Mucosa of descending colon (tissue), 3 donors: ENCODE measurements at places on chromosomes 2 and 18. TPM values are rescaled to one million over a fixed set of nuclear protein-coding genes. Genes with fewer than 3 reads are reported as not detected.

GRCh38 chr18:56119681-56120080, 518.7 kb downstream of the TXNL1 start:
- no peak for DNase-seq

DNA sequence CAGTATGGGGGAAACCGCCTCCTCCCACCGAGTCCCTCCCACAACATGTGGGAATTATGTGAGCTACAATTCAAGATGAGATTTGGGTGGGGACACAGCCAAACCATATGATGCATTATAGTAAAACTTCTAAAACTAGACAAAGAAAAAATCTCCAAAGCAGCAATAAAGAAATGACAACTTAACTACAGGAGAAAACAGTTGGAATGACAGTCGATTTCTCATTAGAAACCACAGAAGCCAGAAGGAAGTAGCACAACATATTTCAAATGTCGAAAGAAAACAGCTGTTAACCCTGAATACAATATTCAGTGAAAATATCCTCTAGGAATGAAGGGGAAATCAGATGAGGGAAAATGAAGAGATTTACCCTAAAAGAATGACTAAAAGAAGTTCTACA, 53.5 kb upstream of the TCF4 start:
- DNase-seq, result no peak

DNA sequence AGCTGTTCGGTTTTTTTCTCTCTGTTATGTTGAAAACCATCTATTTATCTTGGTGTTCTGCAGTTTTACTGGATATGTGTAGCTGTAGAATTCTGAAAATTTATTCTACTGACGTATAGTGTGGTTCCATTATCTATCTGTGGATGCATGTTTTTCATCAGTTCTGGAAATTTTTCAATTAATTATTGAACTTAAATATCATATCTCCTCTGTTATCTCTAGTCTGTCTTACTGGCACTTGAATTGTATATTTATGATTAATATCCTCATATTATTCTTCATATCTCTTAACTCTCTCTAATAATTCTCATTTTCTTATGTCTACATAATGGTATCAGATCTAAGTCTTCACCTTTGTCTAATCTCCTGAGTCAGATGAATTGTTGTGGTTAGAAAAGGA, 501.7 kb downstream of the STK39 start:
- DNase-seq, result no peak

Gene PLA2R1
- total RNA-seq, result 11.1 TPM

- DNase-seq, result no peak
Observed at GRCh38 chr18:33669589-33669988, 91.6 kb downstream of the ASXL3 start.

Gene RUFY4
- not detected for total RNA-seq

DNA sequence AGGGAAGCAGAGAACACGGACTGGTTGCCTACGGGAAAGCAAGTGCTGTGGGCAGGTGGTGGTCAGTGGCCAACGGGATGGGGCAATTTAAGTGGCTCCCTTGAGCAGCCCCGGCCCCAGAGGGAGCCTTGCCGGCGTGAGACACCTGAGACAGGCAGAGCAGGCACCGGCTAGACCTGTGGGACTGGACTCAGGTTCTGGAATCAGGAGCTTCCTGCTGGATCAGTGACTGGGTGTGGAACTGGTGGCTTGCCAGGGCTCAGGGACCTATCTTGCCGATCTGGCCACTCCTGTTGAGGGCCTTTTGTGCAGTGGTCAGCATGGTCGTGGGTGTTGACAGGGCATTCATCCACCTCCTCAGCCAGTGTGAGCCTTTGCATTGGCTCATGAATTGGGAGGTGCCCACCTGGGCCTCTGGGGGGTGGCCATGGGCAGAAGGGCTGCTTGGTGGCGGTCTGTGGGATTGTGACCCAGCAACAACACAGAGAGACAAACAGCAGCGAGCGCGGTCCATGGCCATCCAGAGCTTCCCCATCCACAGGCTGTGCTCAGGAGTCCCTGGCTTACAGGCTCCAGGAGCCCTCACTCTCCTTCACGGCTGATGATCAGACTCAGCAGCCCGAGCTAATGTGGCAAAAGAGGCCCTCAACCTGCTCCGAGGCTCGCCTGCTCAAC, 85.4 kb upstream of the ZNF516 start:
- DNase-seq, result no peak

- no peak for DNase-seq
Observed at GRCh38 chr2:11683476-11683875, 13.5 kb upstream of the NTSR2 start.

- DNase-seq, result no peak
Observed at GRCh38 chr2:121897335-121897970, 142.0 kb downstream of the TSN start.

- no peak for DNase-seq
Observed at GRCh38 chr2:82494739-82495138, 1964.3 kb downstream of the SUCLG1 start.

Gene HAAO
- total RNA-seq, result 38.4 TPM

GRCh38 chr2:189702071-189702470, 27.6 kb downstream of the ANKAR start:
- DNase-seq, result no peak

DNA sequence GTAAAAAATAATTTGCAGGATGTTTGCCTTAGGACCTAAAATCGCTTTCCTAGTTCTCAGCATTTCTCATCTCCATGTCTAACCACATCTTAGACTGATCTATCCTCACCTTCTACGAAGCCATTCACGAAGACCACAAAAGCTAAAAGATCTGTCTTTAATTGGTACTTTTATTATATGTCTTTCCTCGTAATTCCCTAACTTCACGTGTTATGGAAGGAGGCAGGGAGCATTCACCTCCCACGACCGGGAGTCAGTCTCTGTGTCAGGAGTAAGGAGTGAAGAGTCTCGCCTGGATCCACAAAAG, 1.6 kb downstream of the DLGAP1 start:
- DNase-seq, result no peak

DNA sequence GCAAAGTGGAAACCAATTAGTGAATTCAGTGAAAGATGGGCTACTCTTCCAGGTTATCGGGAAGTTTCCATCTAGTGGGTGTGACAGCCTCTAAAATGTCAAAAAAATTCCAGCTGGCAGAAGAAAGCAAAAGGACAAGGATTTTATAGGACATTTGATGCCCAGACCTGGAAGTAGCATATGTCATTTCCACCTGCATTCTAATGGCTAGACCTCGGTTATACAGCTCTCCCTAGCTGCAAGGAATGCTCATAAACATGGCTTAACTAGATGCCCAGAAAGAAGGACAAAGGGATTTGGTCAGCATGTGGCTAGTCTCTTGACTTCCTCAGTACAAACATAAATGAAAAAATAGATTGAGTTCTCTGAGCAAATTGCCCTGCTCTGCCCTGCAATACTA, 215.4 kb downstream of the NYAP2 start:
- no peak for DNase-seq

Gene SERPINB3
- total RNA-seq, result not detected

GRCh38 chr2:127873707-127874303, 12.0 kb downstream of the AMMECR1L start:
- DNase-seq, result no peak

Gene EMILIN1
- 12.1 TPM for total RNA-seq

Gene GCFC2
- 13.6 TPM for total RNA-seq

DNA sequence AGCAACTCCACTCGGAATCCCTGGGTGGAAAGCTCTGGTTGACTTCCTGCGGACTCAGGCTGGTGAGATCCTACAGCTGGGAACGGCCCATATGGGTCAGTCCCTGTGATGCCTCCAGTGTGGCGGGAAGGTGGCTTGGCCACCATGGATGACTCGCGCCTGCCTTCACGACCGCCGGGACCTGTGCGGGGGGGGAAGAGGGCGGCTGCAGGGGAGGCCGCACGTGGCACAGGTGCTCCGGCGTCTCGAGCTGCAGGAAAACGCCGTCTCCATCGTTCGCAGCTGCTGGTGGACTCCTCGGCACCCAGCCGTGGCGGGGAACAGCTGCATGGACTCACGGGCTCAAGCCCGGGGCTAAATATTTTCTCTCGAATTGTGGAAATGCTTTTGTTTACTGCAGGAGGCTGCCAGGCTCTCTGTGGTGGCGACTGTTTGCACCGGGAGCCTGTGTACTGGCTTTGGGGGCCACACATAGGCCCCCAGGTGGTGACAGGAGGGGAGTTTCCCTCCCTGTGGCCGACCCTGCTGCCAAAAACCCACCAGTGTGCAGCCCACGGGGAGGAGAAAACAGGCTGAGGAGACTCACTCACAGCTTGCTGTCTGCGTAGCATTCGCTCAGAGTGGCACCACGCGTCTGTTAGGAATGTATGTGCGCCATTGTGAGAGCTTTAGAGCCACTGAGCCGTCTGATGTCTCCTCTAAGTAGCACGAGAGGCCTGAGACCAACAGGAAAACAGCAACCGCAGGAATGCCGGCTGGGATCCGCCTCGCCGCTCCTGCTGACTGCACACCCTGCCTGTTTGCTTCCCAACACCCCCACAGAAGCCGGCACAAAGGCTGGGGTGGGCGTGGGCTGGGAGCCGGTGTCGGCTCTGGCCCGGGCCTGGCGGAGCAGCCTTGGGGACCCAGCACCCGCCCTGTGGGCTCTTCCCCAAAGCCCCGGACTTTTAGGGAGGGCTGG, 89.2 kb downstream of the NFATC1 start:
- DNase-seq, result peak; percentile 42

Gene GKN1
- not detected for total RNA-seq

DNA sequence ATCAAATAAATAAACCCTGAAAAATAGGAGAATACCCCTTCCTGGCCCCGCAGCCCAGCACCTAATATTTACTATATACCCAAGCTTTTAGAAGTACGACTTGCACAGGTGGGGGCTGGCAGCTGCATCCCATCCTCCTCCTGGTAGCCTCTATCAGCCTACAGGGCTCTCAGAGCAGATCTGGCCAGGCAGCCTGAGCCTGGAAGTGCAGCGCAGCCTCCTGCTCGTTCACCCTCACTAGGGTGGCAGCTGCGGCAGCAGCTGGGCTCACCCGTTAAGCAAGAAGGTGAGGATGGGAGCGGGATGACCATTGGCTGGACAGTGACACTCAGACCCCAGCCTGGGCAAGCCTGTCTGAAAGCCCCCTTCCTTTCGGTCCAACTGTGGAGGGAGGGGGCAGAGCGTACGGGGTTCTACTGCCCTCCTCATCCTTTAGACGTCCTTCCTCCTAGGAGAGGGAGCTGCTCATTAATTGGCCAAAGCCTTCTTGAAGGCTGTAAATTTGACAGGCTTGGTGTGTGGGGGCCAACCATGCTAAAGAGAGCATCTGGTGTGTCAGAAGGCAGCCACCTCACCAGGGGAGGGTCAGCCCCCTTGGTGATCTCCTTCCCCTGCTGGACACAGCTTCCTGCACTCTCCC, 23.3 kb downstream of the MPHOSPH10 start:
- DNase-seq, result no peak

DNA sequence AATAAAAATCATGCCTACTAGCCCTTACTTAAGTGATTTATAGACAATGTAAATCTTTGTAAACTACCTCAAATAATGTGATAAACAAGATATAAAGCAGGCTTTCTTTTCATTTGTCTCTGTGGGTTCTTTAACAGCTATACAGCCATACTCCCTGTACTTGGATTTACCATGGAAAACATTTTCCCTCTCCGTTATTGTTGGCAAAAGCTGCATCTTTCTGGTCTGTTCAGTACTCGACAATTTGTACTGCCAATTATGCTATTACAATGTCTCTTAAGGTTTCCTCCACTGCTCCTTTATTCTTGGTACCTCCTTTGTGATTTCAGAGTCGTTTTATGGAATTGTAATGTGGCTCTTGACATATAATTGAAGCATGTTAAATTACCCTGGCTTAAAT, 426.3 kb upstream of the PKDCC start:
- no peak for DNase-seq

GRCh38 chr2:197216361-197216979, 94.1 kb downstream of the ANKRD44 start:
- no peak for DNase-seq

Gene TUBA3E
- total RNA-seq, result not detected

Gene IL36G
- total RNA-seq, result not detected
